Right ventricle myocardium inferior (tissue), 1 donor: ENCODE measurements at places on chromosomes 5 and 9.

GRCh38 chr5:119010206-119010605 is 21.9 kb upstream of the DTWD2 start:
- no peak for DNase-seq

DNA sequence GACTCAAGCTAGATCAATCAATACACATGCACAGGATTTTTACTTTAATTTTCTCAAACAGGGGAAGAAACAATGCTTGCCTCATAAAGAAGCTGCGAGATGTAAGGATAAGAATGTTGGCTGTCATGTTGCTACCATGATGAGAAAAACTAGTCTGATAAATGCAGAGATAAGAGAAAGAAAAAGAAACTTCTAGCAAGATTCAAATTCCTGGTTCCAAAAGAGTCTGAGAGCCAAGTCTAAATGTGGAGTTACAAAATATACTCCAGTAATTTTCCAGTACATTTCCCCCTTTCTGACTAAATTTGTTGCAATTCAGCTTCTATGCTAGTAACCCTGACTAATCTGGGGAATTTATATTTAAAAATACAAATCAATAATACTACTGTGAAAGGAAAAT is 10.4 kb upstream of the ANXA1 start:
- DNase-seq = no peak

GRCh38 chr5:61878471-61878870 is 427.5 kb upstream of the KIF2A start:
- DNase-seq = no peak

DNA sequence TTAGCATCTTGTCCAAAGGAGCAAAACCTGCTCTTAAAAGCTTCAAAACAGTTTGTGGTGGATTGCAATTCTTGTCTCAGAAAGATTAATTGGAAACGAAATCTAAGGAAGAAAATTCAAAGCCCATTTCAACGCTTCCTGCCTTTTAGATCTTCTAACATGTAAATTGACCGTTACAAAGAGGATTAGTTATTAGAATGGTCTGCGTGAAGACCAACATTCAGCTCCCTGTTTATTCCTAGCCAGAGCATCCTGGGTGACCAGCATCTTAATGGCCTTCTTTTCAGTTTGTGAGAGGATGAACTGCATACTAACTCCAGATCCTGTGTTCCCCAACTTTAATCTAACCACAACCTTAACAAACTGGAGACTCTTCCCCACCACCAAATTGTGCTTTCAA is 109.9 kb upstream of the SLC1A3 start:
- DNase-seq = no peak

- DNase-seq = no peak
Measured at GRCh38 chr5:40485021-40485998, 194.4 kb upstream of the PTGER4 start.

DNA sequence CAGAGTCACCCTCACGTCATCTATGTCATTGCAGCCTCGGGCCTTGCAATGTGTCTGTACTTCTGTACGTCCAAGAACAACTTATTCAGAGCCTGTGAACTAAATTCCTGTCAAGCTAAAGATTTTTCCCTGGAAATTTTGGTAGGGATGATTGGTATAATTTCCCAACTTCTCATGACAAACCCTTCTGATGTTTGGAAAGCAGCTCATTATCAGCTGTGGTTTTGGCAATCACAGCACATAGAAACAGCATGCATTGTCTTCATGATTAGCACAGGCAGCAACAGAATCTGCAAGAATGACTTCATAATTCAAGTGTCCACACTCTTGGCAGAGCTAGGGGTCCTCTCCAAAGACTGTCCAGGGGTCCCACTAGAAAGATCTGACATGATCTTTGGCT is 49.5 kb downstream of the APBA1 start:
- no peak for DNase-seq

GRCh38 chr9:88874391-88874790 is 116.9 kb upstream of the S1PR3 start:
- DNase-seq = no peak

DNA sequence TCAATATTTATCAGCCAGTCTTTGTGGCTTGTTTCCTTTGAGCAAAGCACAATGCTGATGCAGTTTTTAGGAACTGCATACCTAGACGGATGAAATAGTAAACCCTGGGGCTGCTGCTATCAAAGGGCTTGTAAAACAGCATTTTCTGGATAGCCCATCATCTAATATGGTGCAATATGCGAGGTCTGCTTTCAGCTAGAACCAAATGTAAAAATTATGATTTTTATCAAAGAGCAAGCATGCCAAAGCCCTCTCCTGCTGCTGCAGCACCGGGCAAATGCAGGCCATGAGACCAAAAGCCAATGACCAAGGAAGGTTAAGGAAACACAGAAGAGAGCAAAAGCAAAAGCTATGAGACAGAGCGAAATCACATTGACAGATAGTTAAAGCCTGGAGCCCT is 1000.4 kb downstream of the MAT2B start:
- DNase-seq = no peak

DNA sequence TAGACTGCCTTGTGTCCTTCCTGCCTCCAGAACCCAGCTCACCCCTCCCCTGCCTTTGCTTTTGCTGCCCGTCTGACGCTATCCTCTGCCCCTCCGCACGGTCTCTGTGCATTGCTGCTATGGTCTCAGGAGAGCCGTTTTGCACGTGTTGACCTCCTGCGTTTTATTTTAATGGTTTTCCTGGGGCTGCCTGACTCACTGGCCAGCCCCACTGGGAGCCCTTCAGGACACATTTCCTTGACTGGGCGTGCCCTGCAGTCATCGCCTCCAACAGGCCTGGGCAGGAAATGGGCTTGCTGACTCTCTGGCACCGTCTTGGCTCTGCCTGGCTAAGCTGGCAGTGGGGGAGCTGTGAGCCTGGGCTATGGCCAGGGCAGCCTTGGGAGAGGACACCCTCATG is 17.9 kb upstream of the ASS1 start:
- DNase-seq = peak; percentile 67

DNA sequence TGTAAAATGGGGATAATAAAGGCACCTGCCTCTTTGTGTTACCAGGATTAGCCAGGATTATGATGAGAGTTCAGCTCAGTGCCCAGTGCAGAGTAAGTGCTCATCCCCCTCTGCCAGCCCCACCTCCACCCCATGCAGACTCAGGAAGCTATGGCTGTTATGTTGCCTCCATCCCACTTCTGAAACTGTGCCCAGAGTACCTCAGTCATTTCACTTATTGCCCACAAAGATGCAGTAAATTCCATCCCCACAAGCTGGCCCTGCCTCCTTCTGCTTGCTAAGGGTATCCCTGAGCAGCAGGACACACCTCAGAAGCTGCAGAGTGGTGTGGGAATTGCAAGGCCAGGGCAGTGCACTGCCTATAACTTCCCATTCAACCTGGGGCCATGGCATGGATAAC is 415.1 kb downstream of the SPOCK1 start:
- DNase-seq = no peak

DNA sequence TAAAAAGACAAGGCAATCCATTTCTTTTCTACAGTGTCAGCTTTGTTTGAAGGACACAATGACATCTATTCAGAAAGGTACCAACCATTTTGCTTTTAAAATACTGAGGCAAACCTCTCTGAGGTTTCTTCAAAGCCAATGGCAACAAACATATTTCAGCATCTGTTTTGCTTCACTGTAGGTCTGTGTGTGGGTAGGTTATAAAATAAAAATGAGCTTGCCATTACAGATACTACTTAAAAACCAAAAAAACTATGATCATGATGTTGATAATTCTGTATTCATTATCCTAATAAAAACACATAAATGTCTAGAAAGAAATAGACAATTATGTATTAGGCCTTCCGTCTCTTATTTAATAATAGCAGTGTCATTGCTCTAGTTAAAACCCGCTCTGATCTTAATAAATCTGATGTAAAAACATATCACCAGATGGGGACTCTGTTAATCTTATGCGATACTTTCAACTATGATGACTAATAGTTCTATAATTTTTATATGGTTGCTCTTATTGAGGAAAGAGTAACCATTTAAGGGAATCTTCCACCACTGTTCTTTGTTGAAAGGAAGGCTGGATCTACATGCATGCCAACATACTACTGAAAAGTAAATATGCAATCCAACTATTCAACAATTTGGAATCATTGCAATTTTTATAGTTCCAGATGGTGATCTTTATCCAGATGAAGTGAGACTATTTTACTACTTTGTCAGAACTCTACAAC is 647.2 kb downstream of the PDE4D start:
- no peak for DNase-seq

DNA sequence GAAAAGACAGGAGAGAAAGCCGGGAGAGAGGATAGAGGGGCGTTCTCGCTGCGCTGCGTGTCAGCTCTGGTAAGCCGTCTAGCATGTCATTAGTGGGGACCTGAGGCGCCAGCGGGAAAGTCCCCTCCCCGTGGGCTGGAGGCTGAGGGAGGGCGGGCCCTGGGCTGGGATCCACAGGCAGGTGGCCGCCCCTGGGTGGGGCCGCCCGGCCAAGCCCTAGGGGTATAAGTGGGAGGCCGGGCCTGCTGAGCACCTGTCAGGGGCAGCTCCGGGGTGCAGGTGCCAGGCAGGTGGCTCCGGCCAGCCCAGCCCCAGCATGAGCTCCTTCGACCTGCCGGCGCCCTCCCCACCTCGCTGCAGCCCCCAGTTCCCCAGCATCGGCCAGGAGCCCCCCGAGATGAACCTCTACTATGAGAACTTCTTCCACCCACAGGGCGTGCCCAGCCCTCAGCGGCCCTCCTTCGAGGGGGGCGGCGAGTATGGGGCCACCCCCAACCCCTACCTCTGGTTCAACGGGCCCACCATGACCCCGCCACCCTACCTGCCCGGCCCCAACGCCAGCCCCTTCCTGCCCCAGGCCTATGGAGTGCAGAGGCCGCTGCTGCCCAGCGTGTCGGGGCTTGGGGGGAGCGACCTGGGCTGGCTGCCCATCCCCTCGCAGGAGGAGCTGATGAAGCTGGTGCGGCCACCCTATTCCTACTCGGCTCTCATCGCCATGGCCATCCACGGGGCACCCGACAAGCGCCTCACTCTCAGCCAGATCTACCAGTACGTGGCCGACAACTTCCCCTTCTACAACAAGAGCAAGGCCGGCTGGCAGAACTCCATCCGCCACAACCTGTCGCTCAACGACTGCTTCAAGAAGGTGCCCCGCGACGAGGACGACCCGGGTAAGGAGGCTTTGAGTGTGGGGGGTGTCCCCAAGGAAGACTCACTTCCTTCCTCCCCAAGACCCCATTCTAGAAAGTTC is at the start of gene FOXI1:
Gene FOXI1 (plus strand): TSS at position 256 of the 970 bp plus-strand sequence. CDS start 61 bp downstream, at position 317.
- DNase-seq = no peak

DNA sequence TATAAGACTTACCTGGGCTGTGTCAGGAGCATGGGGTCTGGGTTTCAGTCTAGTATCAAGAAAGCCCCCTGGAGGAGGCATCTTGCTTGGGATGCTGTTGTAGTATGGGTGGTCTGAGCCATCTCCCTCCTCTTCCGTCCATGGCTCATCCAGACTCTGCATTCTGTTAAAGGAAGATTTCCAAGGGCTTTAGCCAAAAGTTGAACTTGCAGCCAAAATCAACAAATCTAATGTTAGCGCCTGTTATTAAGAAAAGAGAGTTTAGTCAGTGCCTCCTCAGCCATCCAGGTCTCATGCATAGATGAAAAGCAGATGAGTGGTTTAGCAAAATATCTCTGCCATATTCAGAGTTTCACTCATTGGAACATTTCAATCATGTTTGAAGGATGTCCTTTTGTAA is 55.6 kb downstream of the S1PR3 start:
- no peak for DNase-seq
